ENCODE measurements at places on chromosomes 6 and 20.

GRCh38 chr6:28657769-28658465 is 132.2 kb downstream of the GPX5 start:
- peak; percentile 40 for DNase-seq

GRCh38 chr6:122078481-122078880 is 321.0 kb upstream of the HSF2 start:
- no peak for DNase-seq

DNA sequence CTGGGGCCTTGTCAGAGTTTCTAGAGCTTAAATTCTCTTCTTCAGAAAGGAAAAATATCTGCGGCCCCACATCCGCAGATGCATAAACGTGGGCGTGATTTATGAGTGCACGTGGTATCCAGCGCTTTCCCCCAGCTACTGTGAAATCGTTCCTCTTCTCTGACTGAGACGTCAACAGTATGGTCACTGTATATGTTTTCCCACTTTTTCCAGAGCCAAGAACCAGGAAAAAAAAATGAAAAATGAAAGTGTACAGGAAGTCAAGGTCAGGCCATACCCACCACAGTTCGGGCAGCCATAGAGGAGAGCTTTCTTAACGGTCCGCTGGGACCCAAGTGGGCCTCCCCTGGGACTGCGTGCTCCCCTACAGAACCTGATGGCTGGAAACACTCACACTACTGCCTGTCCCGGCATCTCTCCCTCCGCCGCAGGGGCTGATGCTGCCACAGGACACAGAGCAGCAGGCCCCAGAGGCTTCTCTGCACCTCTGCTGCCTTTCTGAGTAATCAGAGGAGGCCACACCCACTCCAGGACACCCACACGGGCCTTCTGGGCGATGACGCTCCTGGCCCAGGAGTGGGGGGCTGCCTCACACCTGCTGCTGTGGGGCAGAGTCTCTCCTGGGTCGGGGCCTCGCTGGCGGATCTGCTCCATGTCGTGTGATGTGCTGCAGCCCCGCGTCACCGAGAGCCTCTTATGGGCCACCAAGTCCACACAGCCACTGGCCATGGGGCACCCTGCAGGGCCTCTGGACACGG is 16.4 kb upstream of the STX16 start:
- DNase-seq = no peak

DNA sequence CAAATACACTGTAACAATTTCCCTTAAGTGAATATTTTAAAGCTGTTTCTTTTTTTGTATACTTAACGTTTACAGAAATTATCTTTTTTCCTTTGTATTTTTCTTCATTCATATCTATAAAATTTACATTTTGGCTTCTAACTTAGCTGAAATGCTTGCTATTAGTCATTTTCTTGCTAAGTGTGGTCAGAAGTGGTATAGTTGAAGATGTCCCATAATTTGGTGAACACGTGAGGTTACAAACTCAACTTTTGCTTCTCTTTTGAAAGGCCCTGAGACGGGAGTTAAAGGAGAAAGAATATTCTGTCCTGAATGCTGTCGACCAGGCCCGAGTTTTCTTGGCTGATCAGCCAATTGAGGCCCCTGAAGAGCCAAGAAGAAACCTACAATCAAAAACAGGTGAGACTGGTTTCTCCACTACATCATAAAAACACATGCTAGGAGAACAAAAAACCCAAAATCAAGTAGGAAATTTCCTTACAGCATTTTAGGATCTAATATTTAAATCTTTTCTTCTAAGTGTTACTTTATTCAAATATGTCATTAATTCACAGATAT is 445.0 kb downstream of the UTRN start:
- DNase-seq = no peak

GRCh38 chr6:161891542-161891941 is 617.7 kb upstream of the AGPAT4 start:
- no peak for DNase-seq

- peak; percentile 34 for DNase-seq
These were observed 71.4 kb upstream of the TCF21 start for GRCh38 chr6:133817460-133818047.

- DNase-seq = no peak
These were observed 11.0 kb downstream of the MMP24 start for GRCh38 chr20:35237486-35237885.

GRCh38 chr6:10426781-10427279 is 12.0 kb upstream of the TFAP2A start:
- no peak for DNase-seq

- DNase-seq = peak; percentile 87
These were observed 649 bp upstream of the RGL2 start for GRCh38 chr6:33299237-33299944.

DNA sequence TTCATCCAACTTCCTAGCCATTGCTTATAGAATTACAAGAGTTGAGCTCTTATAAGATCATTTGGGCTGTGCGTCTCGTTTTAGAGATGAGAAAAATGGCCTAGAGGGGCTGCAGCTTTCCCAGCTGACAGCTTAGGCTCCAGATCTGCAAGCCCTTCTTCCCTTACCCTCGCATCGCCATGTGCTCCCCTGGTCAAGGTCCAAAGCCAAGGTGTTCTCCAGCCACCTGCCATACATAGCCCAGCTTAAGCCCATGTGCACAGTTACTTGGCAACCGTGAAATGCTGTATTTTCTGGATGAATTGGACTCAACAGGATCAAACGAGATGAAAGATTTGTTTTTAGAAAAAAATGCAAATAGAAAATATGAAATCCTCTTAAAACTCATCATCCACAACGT is 7.9 kb downstream of the MAP3K4 start:
- no peak for DNase-seq

DNA sequence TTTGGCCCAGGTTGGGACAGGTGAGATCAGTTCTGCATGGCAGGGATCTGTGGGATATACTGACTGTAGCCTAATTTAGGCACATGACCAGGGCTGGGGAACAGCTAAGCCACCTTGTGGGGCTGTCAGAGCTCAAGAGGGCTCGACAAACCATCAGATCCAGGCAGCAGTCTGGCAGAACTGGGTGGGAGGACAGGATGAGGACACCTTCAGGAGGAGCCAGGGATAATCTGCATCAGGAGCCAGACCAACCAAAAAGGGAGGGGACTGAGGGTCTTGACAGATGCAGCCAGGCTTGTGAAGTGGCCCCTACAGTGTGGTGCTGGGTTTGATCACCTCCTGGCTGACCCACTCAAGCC is 123.4 kb downstream of the MAFB start:
- no peak for DNase-seq

DNA sequence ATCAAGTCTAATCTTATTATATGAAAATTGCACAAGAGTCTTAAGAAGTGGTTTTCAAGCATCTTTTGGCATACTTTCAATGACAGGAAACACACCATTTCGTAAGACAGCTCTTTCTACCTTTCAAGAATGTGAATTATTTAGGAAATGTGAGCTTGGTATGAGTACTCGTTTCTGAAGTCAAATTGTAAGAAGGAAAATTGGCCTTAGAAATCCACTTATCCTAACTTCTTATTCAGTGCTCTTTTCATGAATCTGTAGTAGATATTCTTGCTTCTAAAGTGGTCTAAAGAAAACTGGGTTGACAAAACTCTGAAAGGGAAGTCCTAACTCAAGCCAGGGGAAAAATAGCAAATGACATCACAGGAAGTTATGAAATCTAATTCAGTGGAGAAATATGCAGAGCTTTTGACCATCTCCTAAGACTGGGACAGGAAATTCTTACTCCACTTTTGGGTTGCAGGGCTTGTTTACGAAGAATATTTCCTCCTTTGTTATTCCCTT is 38.5 kb upstream of the OGFRL1 start:
- no peak for DNase-seq

DNA sequence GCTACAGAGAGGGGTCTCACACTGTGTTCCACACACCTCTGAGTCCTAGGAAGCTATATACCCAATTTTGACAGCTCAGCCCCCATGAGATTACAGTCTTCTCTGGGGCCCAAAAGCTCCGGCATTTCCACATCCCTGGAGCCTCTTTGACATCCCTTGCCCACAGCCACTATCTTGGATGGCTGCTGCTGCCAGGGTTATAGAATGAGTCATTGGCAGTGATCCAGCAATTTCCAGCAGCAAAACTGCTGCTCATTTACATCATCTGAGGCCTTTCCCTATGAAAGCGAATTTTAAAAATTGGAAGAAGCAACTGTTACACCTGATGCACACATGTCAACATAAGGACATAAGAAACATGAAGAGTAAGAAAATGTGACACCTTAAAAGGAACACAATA is 590.7 kb downstream of the MEI4 start:
- no peak for DNase-seq

- DNase-seq = no peak
These were observed 22.6 kb downstream of the VSTM2L start for GRCh38 chr20:37925265-37926165.

DNA sequence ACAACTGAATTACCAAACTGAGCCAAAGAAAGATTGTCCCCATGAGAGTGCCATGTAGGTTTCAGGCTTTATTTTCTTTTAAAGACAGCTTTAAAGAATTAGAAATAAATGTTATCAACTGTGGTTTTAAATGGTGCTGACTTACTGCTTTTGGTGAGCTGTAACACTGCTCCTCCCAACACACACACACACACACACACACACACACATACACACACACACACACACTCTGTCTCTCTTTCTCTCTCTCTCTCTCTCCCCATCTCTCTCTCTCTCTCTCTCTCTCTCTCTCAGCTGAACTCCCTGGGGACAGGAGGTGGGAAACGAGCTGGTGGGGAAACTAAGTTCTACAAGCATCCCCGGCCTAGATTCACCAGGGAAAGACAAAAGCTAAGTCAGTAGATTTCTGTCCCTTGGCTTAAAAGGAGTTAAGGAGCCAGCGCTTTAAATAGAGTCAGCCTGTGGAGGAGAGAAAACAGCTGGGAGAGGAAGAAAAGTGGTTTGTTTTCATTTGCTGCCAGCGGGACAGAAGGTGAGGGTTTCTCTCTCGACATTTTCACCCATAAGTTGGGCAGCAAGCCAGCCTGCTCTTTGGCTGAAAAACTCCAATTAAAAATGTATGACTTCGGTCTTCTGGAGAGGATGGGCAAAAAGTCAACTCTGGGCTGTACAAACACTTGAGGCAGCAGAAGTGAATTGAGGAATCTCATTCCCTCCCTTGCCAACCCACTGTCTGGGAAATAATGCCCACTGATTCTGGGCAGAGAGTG is 27.4 kb downstream of the CBLN4 start:
- no peak for DNase-seq

- DNase-seq = no peak
These were observed 176.2 kb upstream of the SASH1 start for GRCh38 chr6:148166339-148166968.

DNA sequence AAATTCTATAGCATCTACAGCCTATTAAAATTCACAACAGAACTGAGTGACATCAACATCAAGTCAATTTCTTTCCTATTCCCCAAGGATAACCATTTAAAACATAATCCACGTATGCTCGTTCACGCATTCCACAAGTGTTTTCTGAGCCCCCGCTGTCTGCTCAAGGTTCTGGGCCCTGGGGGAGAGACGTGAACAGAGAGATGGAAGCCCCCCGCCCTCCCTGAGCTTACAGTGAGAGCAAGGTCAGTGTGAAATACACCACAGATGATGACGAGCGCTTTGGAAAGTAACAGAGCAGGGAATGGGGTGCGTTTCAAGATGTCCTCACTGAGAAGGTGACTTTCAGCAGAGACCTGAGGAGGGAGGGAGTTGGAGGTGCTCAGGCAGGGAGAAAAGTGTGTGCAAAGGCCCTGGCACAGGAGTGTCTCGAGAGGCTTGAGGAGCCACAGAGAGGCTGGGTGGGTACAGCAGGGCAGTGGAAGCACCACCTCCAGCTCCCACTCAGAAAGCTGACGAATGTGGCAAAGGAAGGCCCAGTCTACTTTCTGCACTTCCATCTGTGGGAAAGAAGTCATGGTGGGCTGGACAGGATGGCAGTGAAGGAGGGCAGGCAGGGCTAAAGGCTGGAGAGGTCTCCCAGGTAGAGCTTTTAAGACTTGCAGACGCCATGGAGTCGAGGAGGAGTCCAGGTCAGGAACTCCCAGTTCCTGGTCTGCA is 88.3 kb downstream of the DLL1 start:
- DNase-seq = no peak

GRCh38 chr20:1287787-1288569 is 21.9 kb downstream of the SNPH start:
- DNase-seq = no peak

- no peak for DNase-seq
These were observed 15.2 kb upstream of the C6orf62 start for GRCh38 chr6:24734166-24734565.

GRCh38 chr20:17969884-17970409 is 1.1 kb downstream of the MGME1 start:
- no peak for DNase-seq

- DNase-seq = no peak
These were observed 5.4 kb downstream of the LY86 start for GRCh38 chr6:6593867-6594468.

DNA sequence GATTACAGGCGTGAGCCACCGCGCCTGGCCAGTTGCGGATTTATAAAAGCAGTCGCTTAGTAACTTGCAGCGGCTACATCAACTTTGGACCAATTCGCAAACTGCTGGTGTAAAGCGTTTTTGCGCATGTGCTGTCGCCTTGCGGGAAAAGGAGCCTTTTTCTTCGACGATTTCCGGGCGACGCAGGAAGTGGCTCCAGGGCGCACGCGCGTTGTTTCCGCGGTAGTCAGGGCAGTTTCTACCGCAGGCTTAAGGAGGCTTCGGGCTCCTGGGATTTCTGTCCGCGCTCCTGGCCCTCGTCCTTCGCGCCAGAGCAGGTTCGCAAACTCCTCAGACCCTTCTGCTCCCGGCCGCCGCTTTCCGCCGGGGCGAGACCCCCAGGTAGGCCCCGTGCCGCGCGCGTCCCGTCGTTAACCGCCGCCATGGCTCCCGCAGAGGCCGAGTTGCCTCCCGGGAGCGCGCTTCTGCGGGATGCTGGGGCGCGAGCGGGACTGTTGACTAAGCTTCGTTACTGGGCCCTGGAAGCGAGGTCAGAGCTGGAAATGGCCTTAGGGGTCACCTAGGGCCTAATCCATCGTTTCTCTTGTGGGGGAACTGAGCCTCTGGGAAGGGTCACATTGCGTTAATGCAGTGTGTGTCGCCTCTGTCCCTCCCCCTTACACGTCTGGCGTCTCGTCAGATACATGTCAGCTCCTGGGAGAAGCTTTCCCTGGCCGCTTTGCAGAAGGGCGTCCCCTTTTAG is at the start of gene RAE1:
RAE1 (plus strand) TSS at position 214 of the 742 bp plus-strand sequence. CDS start 2,784 bp downstream, outside the sequence.
- DNase-seq = peak; percentile 78
